ENCODE measurements at places on chromosomes 5 and 9.

- no peak for DNase-seq
These were observed 5.4 kb upstream of the SLC1A3 start for GRCh38 chr5:36600917-36601527.

DNA sequence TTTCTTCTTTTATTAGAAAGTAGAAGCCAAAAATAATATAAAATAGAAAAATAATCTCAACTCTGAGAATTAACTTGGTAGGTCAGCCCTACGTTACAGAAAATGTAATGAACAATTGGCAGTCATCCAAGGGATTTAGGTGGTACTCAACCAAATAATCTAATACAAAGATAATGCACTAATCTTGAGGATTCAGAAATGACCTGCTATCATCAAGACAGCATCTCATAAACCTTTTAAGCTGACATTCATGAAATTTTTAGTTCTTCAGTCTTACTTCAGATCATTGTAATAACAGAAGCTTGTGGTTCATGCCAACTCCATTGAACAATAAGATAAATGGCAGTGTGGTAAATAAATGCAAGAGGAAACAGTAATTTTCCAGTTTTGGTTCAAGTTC is 1058.0 kb downstream of the MAT2B start:
- no peak for DNase-seq

GRCh38 chr5:129171194-129171944 is 76.8 kb downstream of the ISOC1 start:
- peak; percentile 40 for DNase-seq

DNA sequence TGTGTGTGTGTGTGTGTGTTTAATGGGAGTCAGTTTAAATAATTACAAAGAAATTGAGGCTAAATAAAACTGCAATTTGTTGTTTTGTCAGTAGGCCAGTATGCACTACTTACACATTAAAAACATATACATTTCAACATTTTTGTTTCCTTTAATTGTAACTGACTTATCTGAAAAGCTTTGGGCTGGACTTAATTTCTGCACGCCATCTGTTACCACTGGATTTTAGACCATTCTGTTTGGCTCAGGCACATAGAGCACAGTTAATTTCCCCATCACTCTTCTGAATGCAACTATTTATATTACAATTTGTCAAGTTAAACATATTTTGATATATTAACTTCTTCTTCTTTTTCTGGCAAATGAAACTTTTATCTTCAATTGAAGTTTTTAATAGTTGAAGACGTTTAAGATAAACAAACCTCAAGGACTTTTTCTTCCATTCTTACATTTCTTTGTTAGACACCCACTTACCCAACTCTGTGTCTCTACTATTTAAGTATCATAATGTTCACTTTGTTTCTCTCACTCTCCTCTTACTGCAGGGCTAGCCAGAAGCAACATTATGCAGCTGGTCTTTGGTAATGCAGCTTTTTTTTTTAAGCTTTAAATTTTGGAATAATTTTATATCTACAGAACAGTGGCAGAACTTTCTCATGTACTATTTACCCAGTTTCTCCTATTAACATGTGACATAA is 253.4 kb upstream of the ANKH start:
- peak; percentile 73 for DNase-seq

DNA sequence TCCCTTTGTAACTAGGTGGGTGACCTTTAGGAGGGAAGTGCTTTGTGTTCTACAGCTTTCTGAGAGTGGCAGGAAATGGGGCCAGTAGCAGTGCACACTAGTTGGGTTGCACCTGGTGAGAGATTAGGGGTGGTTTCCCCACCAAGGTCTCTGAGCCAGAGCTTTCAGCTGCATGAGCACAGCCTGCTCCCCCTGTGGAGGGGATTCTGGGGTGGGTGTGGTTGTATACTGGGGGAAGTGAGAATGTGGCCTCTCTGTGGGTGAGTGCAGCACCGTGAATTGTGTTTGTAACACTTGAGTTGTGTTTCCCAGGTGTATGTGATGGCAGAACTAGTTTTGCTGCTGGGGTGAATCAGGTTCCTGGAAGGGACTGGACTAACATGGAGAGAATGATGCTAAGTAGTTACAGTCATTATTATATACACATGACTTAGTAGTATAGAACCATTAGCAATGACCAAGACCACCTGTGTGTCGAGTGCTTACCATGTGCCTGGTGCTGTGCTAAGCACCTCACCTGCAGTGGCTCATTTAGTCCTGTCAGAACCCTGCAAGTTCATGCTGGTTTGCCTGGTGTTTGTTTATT is 11.8 kb upstream of the CXXC5 start:
- peak; percentile 61 for DNase-seq

GRCh38 chr9:129436751-129437625 is 183.9 kb downstream of the C9orf50 start:
- DNase-seq = peak; percentile 94

GRCh38 chr9:14097666-14098415 is 216.1 kb downstream of the NFIB start:
- DNase-seq = no peak

DNA sequence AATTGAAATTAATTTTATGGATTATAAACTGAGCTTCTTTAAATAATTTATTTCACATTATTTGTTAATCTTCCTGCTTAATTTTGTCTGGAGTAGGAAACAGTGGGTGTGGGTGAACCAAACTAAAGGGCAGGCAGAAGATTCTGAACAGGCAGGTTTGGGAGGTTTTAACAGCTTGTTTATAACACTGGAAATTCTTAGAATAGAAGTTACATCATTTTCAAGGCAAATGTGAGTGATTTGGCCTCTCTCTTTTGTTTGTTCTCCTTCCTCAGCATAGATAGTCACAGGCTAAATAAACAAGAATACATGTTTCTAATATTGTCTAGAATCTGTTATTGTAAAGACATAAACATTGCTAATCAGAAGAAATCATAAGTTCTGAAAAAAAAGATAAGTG is 970.9 kb upstream of the NUDT12 start:
- DNase-seq = no peak

- DNase-seq = peak; percentile 55
These were observed 88.2 kb downstream of the PRRT1B start for GRCh38 chr9:131633491-131634031.

GRCh38 chr5:83353231-83353630 is 118.3 kb upstream of the VCAN start:
- DNase-seq = no peak

- peak; percentile 59 for DNase-seq
These were observed 9.3 kb downstream of the STOM start for GRCh38 chr9:121360601-121361374.

- peak; percentile 79 for DNase-seq
These were observed 43.7 kb upstream of the TTC1 start for GRCh38 chr5:159965031-159965837.

DNA sequence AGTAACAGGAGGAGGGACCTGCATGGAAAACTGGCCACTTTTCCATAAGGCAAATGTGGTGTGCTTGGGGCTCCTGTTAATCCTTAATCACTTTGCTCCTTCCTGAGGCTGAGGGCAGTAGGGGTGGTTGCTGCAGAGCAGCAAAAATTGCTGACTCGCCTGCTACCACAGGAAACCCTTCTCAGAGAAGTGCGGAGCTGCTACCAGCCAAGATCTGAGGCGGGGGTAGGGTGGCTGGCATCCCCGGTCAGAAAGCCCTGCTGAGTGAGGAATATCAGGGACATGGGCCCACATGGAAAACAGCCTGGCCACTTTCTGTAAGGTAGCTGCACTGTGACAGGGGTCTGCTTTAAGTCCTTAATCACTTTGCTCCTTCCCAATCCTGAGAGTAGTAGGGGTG is 192.4 kb upstream of the GHR start:
- DNase-seq = no peak

DNA sequence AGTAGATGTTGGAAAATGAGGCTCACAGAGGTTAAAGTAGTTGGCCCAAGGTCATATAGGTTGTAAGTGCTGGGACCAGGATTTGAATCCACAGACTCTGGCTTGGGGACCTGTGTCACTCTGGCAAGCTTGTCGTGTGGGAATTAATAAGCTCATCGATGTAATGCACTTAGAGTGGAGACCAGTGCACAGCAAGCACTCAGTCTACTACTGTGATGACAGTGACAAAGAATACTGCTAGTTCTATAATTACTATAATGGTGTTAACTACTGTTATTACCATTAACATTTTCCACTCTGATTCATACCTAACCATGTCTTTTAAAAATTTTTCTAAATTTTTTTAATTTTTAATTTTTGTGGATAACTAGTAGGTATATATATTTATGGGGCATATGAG is 12.8 kb downstream of the PAM start:
- no peak for DNase-seq

DNA sequence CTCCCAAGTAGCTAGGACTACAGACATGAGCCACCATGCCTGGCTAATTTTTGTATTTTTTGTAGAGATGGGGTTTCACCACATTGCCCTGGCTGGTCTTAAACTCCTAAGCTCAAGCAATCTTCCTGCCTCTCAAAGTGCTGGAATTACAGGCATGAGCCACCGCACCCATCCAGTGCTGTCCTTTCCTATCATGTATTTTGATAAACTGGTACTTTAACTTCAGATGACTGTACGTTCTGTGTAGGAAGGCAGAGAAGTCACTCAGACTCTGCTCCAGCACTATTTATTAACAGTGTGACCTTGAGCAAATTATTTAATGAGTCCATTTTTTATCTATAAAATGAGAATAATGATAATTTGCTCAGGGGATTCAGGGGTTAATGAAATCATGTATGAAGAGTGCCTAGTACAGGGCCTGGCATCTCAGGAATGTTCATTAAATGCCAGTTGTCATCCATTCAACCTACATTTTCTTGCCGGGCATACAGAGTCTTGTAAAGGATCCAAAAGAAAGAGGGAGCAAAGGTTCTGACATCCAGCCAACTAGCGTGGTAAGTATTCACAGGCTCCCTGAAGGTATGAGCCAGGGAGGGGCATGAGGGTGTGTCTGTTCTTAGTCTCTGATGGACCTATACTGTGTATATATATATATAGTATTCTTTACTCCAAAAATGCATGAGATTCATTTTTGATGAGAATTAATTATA is 201.9 kb downstream of the PBX3 start:
- DNase-seq = no peak

GRCh38 chr5:91562922-91563321 is 179.8 kb upstream of the ARRDC3 start:
- DNase-seq = no peak

DNA sequence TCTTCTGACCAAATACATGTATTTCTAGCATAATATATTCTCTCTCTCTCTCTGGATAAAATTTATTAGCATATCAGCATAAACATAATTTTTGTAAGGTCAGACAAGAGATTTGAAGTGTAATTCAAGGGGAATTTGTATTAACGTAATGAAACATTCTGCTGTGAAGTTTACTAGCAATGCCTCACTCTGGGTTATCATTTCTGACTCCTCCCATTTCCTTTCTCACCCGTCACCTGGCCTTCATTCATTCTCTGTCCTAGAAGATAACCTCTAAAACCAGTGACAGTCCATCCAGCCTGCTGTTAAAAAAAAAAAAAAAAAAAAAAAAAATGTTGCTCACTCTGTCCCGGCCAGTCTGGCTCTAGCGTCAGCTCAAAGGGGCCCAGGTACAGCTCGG is 27.1 kb downstream of the GRAMD2B start:
- DNase-seq = peak; percentile 27

DNA sequence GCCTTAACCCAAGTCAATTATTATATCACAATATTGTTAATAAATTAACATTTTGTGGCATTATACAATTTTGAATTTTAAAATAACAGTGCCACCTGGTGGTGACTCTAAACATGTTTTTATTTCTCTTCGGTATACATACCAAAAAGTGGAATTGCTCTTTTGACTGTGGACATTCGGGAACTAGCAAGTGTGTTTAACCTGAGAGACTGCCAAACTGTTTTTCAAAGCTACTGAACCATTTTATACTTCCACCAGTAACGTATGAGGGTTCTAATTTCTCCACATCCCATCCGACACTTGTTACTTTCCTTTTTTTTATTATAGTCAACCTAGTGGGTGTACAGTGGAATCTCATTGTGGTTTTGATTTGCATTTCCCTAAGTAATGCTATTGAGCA is 18.3 kb upstream of the HSDL2 start:
- peak; percentile 70 for DNase-seq

- DNase-seq = peak; percentile 28
These were observed 40.0 kb downstream of the CPLANE1 start for GRCh38 chr5:37208883-37209797.

- no peak for DNase-seq
These were observed 12.2 kb downstream of the SPATA9 start for GRCh38 chr5:95670568-95670967.

DNA sequence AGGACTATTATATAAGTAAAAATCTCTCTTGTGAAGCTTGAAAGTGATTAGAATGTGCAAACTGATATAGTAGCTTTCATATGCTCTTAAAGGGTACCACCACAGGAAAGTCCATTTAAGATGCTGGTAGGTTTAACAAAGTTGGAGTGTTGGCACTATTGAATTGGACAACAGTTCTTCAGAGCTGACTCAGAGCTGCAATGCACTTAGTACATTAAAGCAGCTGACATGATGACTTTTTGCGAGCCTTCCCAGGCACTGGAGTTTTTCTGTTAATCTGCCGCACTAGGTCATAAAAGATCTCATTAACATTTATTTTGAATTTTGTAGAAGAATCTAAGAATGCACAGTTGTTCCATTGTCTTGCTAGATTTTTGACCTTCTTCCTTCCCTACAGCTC is 243.8 kb downstream of the ADAMTSL1 start:
- DNase-seq = no peak

DNA sequence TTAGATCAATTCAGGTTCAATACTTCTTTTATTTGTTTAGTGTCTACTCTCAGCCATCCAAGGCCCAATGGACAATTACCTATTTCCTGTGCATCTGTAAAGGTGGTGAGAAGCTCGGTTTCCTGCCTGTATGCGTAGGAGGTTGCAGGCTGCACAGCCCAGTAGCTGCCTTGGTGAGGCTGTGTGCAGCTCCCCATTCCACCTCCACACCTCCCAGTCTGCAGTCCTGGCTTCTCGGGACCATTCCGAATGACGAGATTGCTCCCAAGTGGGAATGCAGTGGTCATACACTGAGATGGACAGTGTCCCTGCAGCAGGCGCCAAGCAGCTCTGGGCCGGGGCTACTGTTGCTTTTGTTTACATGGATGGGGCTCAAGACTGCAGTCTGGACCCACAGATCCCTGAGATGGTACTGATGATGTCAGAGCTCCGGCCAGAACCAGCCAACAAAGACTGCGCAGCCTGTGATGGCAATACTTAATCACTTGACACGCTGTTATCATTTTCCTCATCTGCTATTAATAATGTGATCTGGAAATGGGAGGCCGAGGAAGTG is 206.1 kb upstream of the IRX1 start:
- no peak for DNase-seq

GRCh38 chr5:169494941-169495548 is 88.5 kb upstream of the SPDL1 start:
- no peak for DNase-seq

Measured in stomach (tissue), 19 donors.